ENCODE measurements at places on chromosomes 1 and 21. TPM values are rescaled to one million over a fixed set of nuclear protein-coding genes. Genes with fewer than 3 reads are reported as not detected.

GRCh38 chr1:1345384-1345783 is 3.8 kb downstream of the DVL1 start:
- H3K27ac ChIP-seq = peak overlapping the region; percentile 76
- peaks cover 32% of the 10 kb centered on the region for H3K4me1 ChIP-seq
- no peaks in the 10 kb centered on the region for H3K36me3 ChIP-seq
- no peaks in the 10 kb centered on the region for H3K27me3 ChIP-seq
- DNase-seq = no peak
- H3K4me3 ChIP-seq = no peak overlapping the region

DNA sequence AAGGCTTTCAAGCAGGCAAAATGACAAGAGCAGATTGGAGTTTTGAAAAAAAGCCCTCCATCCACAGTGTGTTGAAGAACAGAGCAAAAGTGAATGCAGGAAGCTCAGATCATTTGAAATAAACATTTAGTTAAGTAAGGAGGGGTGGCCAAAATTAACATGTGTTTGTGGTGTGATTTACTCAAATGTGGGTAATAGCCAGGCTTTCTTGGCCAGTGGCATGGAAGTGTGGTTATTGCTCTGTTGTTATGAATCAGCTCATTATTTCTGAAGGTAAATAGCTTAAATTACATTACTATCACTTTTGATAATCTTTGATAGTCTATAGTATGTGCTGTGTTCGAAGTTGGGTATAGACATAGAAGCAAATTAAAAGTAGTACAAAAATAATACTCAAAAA is 485.9 kb downstream of the LMO4 start:
- H3K4me1 ChIP-seq = peaks cover 26% of the 10 kb centered on the region
- no peak overlapping the region for H3K27ac ChIP-seq
- DNase-seq = peak; percentile 27
- no peaks in the 10 kb centered on the region for H3K27me3 ChIP-seq

- H3K4me3 ChIP-seq = no peak overlapping the region
- H3K4me1 ChIP-seq = peaks cover 5% of the 10 kb centered on the region
- H3K27me3 ChIP-seq = peaks cover 18% of the 10 kb centered on the region
- H3K36me3 ChIP-seq = no peaks in the 10 kb centered on the region
- DNase-seq = no peak
These were observed 730 bp downstream of the OLIG1 start for GRCh38 chr21:33070744-33070997.

GRCh38 chr1:206685769-206686477 is 1.2 kb downstream of the MAPKAPK2 start:
- DNase-seq = peak; percentile 73
- peak overlapping the region; percentile 99 for H3K27ac ChIP-seq
- no peaks in the 10 kb centered on the region for H3K36me3 ChIP-seq
- no peaks in the 10 kb centered on the region for H3K27me3 ChIP-seq

GRCh38 chr1:56798053-56798471 is 21.1 kb downstream of the FYB2 start:
- peak overlapping the region; percentile 86 for H3K27ac ChIP-seq
- H3K27me3 ChIP-seq = no peaks in the 10 kb centered on the region
- no peaks in the 10 kb centered on the region for H3K36me3 ChIP-seq
- no peak overlapping the region for H3K4me3 ChIP-seq

- DNase-seq = no peak
- H3K4me3 ChIP-seq = no peak overlapping the region
- peaks cover 4% of the 10 kb centered on the region for H3K4me1 ChIP-seq
- H3K27me3 ChIP-seq = peaks cover 21% of the 10 kb centered on the region
These were observed 20.0 kb upstream of the RD3 start for GRCh38 chr1:211511947-211512346.

DNA sequence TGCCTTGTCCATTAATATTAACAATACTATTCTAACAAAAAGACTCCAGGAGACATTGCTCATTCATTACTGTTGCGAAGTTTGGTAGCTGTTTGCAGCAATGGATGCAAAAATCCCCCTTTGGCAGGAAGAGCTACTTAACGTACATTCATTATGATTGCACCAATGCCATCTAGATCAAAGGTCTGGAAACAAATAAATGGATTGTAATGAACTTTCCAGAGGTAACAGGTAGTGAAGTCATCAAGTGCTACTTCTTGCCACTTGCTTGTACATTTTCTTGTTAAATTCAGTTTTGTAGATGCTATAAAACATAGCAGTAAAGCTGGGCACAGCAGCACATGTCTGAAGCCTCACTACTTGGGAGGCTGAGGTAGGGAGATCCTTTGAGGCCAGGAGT is 93.9 kb downstream of the DDAH1 start:
- no peaks in the 10 kb centered on the region for H3K36me3 ChIP-seq
- H3K27ac ChIP-seq = no peak overlapping the region
- H3K4me3 ChIP-seq = no peak overlapping the region
- no peaks in the 10 kb centered on the region for H3K27me3 ChIP-seq

- no peak overlapping the region for H3K27ac ChIP-seq
- no peak overlapping the region for H3K4me3 ChIP-seq
- no peaks in the 10 kb centered on the region for H3K27me3 ChIP-seq
- DNase-seq = no peak
- peaks cover 34% of the 10 kb centered on the region for H3K36me3 ChIP-seq
These were observed 71.2 kb downstream of the DAP3 start for GRCh38 chr1:155759966-155760630.

DNA sequence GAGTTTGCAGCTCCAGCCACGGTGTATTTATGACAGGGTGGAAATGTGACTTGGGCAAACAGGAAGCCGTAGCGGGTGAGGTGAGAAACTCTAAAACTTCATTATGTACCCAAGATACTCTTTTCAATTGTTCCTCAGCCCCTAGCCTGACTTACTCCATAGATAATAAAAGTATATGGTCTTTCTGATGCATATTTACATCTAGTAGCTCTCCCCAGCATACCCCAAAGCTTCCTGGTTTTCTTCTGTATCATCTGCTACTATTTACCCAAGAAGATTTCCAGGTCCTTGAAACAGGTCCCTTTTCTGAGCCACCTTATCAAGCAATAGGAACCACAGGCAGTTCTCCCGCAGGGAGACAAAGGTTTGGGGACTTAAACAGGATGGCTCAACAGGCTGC is 201.5 kb upstream of the ESRRG start:
- no peaks in the 10 kb centered on the region for H3K4me1 ChIP-seq
- no peak overlapping the region for H3K27ac ChIP-seq
- DNase-seq = no peak
- H3K36me3 ChIP-seq = no peaks in the 10 kb centered on the region
- no peak overlapping the region for H3K4me3 ChIP-seq

DNA sequence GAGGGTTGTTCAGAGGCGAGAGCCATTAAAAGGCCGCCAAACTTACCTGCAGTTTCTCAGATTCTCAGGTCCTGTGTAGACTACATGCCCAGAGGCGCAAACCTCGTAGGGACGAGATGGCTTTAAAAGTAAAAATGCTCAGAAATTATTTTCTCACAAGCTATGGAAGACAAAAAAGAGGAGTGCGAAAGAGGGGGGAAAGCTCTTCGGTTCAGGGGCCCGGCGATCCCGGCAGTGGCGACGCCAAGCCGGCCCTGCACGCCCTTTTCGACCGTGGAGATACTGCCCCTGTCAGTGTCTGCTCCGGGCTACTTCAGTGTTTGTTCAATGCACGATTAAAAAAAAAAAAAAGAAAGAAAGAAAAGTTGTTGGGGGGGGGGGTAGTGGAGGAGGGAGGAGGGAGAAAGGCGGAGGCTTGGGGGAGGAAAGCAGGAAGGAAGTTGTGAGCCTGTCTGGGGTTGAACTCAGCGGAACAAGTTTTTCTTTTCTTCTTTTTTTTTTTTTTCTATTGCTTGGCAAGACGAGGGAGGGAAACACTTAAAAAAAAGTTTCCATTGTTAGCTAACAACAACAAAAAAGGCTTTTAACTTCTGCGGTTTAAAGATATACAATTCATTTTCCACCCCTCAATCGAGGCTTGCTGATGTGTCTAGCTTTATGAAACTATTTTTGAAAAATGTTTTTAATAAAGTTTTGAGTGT is at the start of gene ITPKB:
Gene ITPKB, minus strand, starts transcription at position 288 of the 701 bp plus-strand sequence. CDS start 1,824 bp downstream, outside the sequence.
- peak within 1 kb of the TSS; percentile 75 for H3K4me3 ChIP-seq
- H3K36me3 ChIP-seq = peaks cover 11% of the 10 kb centered on the region
- H3K4me1 ChIP-seq = peaks cover 3% of the 10 kb centered on the region
- peak; percentile 81 for DNase-seq
- peak within 1 kb of the TSS; percentile 79 for H3K27ac ChIP-seq

DNA sequence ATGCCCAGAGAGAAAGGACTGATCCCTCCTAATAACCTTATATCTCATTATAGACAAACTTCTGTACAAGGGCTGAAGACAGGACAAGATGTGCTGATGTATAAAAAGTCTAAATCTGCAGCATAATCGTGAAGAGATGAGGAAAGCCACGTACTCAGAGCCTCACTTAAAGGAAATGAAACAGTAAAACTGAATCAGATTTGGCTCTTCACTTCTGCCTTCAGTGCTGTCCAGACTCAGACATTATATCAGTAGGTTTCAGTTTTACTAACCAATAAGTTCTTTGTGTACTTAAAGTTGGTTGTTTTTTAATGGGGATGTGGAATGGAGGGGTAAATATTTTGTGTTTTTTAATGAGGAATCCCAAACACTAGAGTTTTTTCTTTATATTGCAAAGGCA is 45.3 kb upstream of the RGS1 start:
- H3K4me1 ChIP-seq = no peaks in the 10 kb centered on the region
- no peaks in the 10 kb centered on the region for H3K36me3 ChIP-seq
- DNase-seq = no peak
- H3K27me3 ChIP-seq = no peaks in the 10 kb centered on the region
- no peak overlapping the region for H3K27ac ChIP-seq

GRCh38 chr1:173418107-173418985 is 58.8 kb upstream of the PRDX6 start:
- no peak for DNase-seq
- no peaks in the 10 kb centered on the region for H3K36me3 ChIP-seq
- H3K27me3 ChIP-seq = no peaks in the 10 kb centered on the region
- H3K4me1 ChIP-seq = peaks cover 6% of the 10 kb centered on the region
- H3K4me3 ChIP-seq = no peak overlapping the region
- H3K27ac ChIP-seq = no peak overlapping the region

- H3K27me3 ChIP-seq = no peaks in the 10 kb centered on the region
- no peak overlapping the region for H3K27ac ChIP-seq
- H3K4me3 ChIP-seq = no peak overlapping the region
- no peaks in the 10 kb centered on the region for H3K36me3 ChIP-seq
These were observed 28.5 kb downstream of the SERINC2 start for GRCh38 chr1:31441558-31441957.

GRCh38 chr1:78658901-78659300 is 9.3 kb downstream of the IFI44 start:
- no peak for DNase-seq
- no peaks in the 10 kb centered on the region for H3K27me3 ChIP-seq
- H3K4me1 ChIP-seq = no peaks in the 10 kb centered on the region
- H3K27ac ChIP-seq = no peak overlapping the region

DNA sequence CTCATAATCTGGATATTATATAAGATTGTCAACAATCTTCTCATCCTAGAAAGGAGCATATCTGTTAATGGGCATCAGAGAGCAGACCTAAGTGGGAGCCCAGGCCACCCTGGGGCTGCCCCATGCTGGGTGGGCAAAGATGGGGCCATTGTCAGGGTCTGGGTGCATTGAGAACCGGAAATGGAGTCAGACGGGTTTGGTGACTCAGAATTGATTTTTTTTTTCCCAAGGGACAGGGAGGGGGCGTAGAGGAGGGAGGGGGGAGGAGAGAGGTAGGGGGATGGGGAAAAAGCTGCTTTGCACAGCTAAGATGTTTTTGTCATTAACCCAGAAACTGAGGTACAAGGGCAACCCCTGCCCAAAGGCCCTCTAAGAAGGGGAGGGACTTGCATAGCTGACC is 1.3 kb downstream of the ATXN7L2 start:
- no peak overlapping the region for H3K4me3 ChIP-seq
- no peak for DNase-seq
- H3K27ac ChIP-seq = no peak overlapping the region
- H3K4me1 ChIP-seq = peaks cover 3% of the 10 kb centered on the region
- no peaks in the 10 kb centered on the region for H3K36me3 ChIP-seq

- H3K4me1 ChIP-seq = peaks cover 4% of the 10 kb centered on the region
- no peaks in the 10 kb centered on the region for H3K36me3 ChIP-seq
These were observed 5.0 kb upstream of the HTR1D start for GRCh38 chr1:23222331-23222730.

- H3K27ac ChIP-seq = no peak overlapping the region
- peak; percentile 85 for DNase-seq
- H3K4me3 ChIP-seq = no peak overlapping the region
- no peaks in the 10 kb centered on the region for H3K36me3 ChIP-seq
- H3K27me3 ChIP-seq = peaks cover 5% of the 10 kb centered on the region
These were observed 25.5 kb downstream of the ETV3L start for GRCh38 chr1:157073944-157074685.

DNA sequence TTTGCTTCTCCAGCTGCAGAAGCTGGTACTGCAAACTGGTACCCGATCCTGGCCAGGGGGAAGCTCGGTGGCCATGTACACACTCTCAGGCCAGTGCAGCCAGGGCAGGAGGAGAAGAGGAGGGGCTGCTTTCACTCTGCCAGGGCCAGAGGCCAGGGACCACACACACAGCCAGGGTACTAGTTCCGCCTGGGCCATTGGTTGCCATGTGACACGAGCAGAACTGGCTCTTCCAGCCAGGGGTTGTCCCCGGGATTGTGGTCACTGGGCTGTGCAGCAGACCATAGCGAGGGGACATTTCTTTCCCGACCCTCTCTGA is 3.7 kb upstream of the SHISAL2A start:
- no peak overlapping the region for H3K27ac ChIP-seq
- DNase-seq = peak; percentile 84
- H3K36me3 ChIP-seq = no peaks in the 10 kb centered on the region
- peaks cover 5% of the 10 kb centered on the region for H3K4me1 ChIP-seq
- no peak overlapping the region for H3K4me3 ChIP-seq

Gene LRRC8D
- total RNA-seq = 24.2 TPM

Gene RIMS3
- total RNA-seq = 1.7 TPM

Gene CFHR1
- 0.21 TPM for total RNA-seq

Gene MGST3
- 141 TPM for total RNA-seq

Gene BACE2
- 36.0 TPM for total RNA-seq

Gene LGR6
- 4.1 TPM for total RNA-seq
